AG08395 (cell line): ENCODE measurements at places on chromosomes 12 and 14.

DNA sequence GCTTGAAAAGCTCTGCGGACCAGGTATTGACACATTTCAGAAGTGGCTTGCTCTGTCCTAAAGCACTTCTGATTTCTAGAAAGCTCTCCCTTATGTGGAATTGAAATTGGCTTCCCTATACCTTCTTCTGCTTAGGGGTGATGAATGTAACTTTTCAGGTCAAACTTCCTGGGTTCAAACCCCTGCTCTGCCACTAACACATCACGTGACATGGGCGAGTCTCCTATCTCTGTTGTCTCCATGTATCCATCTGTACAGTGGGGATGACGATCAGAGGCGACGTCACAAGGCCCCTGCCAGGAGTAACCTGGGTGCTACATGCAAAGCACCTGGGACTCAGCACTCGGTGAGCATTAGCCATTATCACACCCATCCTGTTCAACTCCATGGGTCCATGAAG, 73.7 kb upstream of the PIWIL1 start:
- DNase-seq = no peak

GRCh38 chr14:81766321-81766915, 232.8 kb upstream of the SEL1L start:
- DNase-seq = no peak

DNA sequence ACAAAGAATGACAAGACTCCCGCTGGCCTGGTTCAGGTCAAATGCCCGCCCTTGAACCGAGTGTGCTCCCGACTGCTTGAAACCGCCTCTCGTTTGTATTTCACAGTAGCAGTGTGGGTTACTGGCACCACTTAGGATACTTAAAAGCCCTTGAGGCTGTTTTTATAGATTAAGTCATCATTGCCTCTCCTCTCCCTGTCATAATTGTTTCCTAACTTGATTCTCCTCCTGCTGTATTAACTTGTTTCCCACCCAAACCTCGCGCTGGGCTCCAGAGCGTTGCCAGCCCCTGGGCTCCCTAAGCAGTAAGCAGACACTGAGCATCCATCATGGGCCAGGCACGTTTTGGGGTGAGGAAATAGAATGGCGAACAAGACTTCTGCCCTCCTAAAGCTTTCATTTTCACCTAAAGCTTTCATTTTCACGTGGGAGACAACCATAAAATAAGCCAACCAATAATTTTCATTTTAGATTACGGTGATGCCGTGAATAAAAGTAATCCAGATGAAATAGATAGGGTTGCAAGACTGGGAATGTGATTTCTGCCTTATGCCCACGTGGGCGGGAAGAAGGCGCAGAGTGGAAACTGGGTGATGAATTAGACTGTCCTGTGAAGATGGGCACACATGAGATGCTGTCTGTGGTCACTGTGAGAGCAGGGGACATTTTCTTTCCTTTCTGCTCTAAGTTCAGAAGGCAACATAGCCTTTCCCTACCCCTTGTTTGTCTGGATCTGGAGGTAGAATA, 97.5 kb downstream of the PPP2R5C start:
- no peak for DNase-seq

GRCh38 chr14:75383721-75384120, 44.1 kb upstream of the JDP2 start:
- DNase-seq = no peak

GRCh38 chr14:89228921-89229639, 188.0 kb downstream of the FOXN3 start:
- no peak for DNase-seq

DNA sequence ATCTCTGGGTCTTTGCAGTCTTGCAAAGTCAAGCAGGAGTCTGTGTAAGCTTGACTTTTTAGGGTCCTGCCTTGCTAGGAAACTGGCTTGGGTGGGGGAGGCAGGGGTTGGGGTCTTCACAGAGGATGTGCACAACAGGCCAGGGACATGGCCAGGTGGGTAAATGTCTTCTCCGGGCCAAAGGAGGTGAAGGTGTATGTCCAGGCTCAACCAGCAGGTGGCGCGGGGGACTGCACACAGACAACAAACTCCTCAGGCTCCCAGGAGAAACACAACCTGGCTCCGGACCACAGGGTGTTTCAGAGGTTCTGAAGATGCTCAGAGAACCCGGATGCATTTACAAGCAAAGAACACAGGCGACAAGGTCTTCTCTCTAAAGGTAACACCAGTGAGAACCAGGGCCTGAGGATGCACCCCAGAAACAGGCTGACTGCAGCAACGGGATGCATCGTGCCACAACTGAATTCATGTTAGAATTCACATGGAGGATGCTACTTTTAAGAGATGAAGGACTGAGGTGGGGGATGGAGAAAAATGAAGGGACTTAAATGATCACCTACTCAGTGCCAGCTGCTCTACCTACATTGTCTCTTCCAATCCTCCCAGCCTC, 56.0 kb downstream of the PLEKHG3 start:
- DNase-seq = peak; percentile 48

- no peak for DNase-seq
Observed at GRCh38 chr14:81068176-81068782, 112.9 kb downstream of the TSHR start.

DNA sequence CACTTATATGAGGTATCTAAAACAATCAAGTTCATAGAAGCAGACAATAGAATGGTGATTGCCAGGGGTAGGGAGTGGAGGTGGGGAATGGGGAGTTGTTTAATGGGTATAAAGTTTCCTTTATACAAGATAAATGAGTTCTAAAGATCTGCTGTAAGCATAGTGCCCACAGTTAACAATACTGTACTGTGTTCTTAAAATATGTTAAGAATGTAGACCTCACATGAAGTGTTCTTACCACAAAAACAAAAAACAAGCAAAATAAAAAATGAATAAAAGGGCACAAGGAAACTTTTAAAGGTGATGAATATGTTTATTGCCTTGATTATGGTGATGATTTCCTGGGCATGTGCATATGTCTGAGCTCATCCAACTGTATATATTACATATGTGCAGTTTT, 211.8 kb downstream of the MSRB3 start:
- DNase-seq = peak; percentile 27

DNA sequence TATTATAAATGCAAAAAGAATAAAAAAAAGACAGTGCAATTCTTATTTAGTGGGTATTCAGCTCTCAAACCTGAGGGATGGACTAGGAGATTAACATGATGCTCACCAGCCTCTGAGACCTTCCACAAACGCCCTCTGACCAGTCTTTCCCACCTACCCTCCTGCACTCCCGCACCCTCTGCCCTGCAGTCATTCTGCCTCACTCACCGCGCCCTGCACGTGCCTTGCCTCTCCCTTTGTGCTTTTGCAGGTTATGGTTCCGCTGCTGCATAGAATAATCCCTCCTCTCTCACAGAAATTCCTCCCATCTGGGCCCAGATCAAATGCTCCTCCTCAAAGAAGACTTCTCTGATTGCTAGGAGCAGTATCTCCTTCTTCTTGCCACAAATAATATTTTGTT, 28.5 kb upstream of the TMCC3 start:
- DNase-seq = no peak

DNA sequence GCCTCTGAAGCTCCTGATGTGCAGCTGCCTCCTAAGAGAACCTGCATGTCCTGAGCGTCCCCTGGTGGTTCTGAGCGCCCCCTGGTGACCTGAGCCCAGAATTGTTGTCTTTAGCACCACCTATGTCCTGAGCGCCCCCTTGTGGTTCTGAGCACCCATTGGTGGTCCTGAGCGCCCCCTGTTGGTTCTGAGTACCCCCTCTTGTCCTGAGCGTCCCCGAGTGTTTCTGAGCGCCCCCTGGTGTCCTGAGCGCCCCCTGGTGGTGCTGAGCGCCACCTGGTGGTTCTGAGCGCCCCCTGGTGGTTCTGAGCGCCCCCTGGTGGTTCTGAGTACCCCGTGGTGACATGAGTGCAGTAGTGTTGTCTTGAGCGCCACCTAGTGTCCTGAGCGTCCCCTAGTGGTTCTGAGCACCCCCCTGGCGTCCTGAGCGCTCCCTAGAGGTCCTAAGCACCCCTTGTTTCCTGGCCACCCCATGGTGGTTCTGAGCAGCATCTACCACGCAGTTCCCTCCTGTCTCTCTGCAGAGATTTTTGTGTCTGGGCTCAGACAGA, 782.5 kb downstream of the TMEM121 start:
- DNase-seq = no peak

GRCh38 chr12:52148464-52149181, 43.2 kb downstream of the KRT80 start:
- DNase-seq = no peak
